ENCODE measurements at places on chromosomes 2 and 18.

DNA sequence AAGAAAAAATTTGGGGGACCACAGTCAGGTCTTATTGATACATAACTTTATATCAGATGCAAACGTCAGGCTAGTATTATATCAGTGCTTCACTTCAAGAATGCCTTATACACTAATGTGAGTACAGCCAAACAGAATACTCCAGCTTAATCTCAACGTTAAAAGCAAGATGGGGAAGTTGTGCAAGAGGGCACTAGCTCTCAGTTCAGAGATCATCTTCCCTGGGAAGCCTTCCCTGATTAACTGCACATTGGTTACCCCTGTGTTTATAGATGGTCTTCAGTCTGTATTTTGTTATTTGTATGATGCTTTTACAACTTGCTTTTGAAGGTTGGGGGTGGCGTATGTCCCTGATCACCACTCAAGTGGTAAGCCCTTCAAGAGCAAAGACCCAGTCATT is 11.4 kb downstream of the EPAS1 start:
- no peak for DNase-seq

DNA sequence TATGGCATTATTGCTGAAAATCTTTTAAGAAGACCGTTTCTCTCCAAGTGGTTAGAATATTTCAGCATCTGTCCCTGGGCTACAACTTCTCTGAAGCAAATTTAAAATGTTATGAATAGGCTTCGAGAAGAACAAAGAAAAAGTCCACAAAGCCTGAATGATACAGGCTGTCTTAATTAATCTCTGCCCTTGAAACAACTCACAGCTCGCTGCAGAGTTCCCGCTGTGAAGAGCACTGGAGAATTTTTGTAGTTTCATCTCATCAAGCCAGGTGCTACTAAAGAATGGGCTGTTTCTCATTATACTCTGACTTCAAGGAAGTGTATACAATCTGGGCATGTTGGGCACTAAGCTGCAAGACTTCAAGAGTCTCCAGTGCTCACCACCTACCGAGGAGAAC is 67.6 kb downstream of the LAMA1 start:
- DNase-seq: no peak

DNA sequence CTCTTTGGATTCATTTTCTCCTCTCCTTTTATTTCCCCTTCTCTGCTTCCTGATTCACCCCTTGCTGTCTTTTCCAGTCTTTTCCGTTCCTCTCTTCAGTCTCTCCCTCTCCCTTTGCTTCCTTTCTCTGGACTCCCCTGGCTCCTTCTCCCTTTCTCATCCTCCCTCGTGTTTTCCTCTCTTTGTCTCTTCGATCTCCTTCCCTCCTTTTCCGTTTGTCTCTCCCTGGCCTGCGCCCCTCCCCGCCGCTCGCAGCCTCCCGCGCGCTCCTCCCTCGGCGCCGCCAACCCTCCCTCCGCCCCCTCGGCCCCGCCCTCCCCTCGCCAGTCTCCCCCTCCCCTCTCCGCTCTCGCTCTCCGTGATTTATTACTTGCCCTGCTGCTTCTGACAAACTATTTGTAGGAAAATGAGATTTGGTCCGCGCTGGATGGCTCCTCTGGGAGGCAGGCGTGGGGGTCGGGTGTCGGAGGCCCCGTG is 46.0 kb upstream of the PAX8 start:
- peak; percentile 35 for DNase-seq

- DNase-seq: no peak
Measured at GRCh38 chr2:27263287-27264252, 723 bp upstream of the SLC30A3 start.

DNA sequence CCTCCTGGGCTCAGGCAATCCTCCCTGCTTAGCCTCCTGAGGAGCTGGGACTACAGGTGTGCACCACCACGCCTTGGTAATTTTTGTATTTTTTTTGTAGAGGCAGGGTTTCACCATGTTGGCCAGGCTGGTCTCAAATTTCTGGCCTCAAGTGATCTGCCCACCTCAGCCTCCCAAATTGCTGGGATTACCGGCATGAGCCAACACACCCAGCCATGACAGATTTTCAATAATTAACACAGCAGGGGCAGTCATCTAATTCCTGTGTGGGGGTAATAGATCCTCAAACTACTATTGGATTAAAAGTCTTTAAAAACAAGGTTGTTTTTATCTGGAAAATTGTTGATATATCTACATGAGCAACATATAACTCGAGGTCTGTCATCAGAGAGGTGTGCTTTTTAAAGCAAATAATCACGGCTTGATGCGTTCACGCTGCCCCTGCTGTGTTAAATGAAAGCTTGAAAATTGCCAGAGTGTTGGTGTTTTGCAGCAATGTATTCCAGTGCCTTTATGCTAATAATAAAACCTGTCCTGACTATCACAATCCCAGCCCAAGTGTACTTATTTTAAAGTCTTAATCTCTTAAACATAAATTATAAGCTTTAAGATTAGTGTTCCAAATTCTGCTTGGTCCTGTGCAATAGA is 35.6 kb upstream of the ASB1 start:
- DNase-seq: no peak

DNA sequence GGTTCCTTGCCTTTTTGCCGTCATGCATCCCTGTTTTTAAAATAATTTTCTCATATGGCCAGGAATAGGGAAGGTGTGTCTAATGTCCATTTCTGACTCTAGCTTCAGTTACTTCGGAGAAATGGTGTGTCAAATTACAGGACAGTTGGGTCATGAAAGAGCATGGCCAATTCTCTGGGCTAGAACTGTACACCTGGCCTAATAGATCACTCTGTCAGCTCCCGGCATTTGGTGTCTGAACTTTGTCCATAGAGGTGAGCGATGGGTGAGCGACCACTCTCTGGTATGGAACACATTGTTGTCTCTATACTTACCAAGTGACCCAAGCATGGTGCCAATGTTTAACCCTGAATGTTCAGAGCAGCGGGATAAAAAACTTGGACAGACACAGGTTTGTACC is 38.3 kb upstream of the ASB18 start:
- no peak for DNase-seq

GRCh38 chr2:42601076-42601475 is 32.6 kb downstream of the MTA3 start:
- no peak for DNase-seq

DNA sequence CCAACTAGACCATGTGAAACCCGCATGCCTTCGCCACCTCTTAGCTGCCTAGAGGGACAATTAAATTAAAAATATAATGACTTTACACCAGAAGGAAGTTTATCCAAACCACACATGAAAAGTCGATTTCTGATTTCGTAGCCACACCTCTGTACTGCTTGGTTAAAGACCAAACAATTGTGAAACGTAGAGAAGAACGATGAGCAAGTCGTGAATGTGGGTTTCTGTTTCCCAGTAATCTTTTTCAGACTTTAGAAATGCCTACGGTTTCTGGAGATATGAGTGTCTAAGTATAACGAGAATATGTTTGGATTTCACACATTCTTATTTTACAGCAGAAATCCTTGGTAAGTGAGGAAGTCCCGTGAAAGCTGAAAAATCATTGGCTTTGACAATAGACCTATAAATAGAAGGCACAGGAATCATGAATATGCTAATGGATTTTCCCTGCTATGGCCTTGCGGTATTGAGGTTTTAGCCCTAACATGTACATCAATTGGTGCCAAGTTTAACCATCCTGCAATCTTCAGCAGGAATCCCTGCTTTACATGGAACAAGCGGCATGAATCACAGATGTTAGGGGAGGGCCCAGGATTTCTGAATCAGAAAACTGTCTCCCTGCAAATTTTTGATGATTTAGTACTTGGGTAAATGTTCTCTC is 105.6 kb downstream of the TTC32 start:
- no peak for DNase-seq
